ENCODE measurements at places on chromosomes 1 and 21. TPM values are rescaled to one million over a fixed set of nuclear protein-coding genes. Genes with fewer than 3 reads are reported as not detected.

LENEP gene
- not detected for total RNA-seq

DNA sequence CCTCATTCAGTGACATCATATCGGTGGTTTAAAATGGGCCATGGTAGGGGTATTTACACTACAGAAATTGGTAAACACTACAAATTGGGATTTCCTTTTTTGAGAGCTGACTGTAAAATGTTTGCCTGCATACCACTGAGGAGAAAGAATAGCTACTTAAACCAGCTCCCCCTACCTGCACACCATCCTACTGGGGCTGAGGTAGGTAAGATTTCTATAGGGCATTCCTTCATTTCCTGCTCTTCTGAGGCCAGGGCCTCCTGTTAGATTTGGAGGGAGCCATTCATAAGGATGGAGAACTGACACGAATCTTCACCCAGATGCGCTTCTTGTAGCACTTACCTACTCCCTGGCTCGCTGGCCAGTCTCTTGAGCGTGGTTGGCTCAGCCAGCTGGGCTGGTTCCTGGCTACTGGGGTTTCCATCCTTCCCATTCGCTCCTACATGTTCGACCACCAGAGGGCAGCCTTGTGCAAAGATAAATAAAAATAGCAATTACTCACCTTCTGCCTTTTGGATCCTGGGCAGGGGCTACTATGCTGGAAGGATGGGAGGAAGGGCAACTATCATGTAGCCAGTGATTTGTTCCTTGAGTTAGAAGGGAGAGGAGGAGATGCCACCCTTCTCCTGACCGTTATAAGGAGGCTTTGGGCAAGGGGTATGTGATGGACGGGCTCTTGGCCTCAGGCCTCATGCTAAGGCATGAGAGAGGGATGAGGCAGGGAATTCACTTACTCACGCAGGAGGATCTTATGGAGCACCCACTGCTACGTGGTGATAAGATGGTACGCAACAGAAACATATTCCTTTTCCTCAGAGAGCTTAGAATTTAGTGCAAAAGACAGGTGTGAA lies 10.7 kb downstream of the OPTC start:
- no peak overlapping the region for H3K27ac ChIP-seq
- no peak overlapping the region for H3K4me3 ChIP-seq
- peak; percentile 60 for DNase-seq
- no peaks in the 10 kb centered on the region for H3K27me3 ChIP-seq

FCRL2 gene
- total RNA-seq = 0.26 TPM

- DNase-seq = no peak
- H3K36me3 ChIP-seq = peaks cover 18% of the 10 kb centered on the region
- no peak overlapping the region for H3K4me3 ChIP-seq
- H3K27ac ChIP-seq = no peak overlapping the region
Measured at GRCh38 chr1:231616667-231617066, 9.9 kb upstream of the DISC1 start.

DNA sequence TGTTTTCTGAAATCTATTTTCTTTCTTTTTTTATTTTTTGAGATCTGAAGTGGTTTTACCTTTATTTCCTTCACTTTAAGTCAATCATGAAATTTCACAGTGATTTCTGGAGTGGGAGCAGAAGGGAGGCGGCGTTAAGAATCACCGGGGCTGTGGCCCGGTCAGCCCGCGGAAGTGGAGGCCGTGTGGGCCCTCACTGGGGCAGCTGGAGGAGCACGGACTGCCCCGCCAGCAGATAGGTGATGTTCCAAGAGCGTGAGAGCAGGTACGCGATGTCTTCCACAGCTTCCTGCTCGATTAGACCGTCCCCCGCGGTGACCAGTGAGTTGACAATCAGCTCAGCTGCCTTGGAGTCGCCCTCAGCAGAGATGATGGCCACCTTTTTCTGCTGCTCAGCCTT lies 10.6 kb upstream of the TP53BP2 start:
- no peak overlapping the region for H3K27ac ChIP-seq
- no peaks in the 10 kb centered on the region for H3K4me1 ChIP-seq
- H3K36me3 ChIP-seq = no peaks in the 10 kb centered on the region
- H3K27me3 ChIP-seq = no peaks in the 10 kb centered on the region
- H3K4me3 ChIP-seq = no peak overlapping the region

DNA sequence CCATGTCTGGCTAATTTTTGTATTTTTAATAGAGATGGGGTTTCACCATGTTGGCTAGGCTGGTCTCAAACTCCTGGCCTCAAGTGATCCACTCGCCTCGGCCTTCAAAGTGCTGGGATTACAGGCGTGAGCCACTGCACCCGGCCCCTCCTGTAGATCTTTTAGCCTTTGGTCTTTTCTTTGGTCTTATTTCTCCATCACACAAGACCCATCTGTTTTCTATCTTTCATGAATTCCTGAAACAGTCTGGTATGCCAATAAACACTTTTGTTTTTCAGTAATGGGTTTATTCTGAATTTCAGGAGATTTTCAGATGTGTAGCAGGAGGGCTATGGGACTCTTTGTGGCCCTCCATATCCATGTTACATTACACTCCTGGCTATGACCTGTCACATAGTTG lies 23.2 kb downstream of the ERRFI1 start:
- no peak overlapping the region for H3K27ac ChIP-seq
- no peaks in the 10 kb centered on the region for H3K27me3 ChIP-seq
- H3K4me3 ChIP-seq = no peak overlapping the region
- no peaks in the 10 kb centered on the region for H3K4me1 ChIP-seq
- no peak for DNase-seq

DNA sequence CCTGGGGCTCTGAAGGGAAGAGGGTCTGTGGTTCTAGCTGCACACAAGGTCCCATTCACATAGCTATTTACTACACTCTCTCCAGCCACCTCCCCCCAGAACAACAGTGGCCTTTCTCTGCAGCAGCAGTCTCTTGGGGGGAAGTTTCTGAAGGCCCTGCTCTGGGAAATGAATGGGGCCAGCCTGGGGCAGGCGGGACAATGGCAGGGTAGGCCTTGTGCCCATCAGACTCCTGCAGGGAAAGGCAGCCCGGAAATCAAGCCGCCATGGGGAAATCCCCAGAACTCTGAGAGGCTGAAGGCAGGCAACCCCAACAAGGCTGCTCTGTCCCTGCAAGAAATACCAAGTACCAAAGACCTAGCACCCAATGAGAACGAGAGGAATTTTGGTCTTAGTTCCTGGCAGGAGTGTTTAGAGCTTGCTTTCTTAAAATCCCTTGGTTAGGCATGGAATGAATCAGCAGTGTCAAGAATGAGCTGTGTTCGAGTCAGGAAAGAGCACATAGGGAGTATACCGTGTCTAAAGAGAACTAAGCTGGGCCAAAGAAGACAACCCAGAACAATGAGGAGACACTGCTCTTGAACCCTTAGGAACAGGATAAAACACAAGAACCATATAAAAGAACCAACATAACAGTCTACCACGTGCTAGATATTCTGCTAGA lies 11.3 kb downstream of the ARHGEF11 start:
- no peak for DNase-seq
- H3K4me1 ChIP-seq = no peaks in the 10 kb centered on the region
- H3K4me3 ChIP-seq = no peak overlapping the region
- H3K36me3 ChIP-seq = no peaks in the 10 kb centered on the region
- H3K27ac ChIP-seq = no peak overlapping the region

GRCh38 chr1:26761217-26761616 lies 26.5 kb upstream of the PIGV start:
- peaks cover 35% of the 10 kb centered on the region for H3K4me1 ChIP-seq
- no peaks in the 10 kb centered on the region for H3K27me3 ChIP-seq
- peak overlapping the region; percentile 36 for H3K27ac ChIP-seq
- no peak for DNase-seq
- H3K4me3 ChIP-seq = no peak overlapping the region

NASP gene
- total RNA-seq = 278 TPM

LGALS8 gene
- 69.0 TPM for total RNA-seq

DNA sequence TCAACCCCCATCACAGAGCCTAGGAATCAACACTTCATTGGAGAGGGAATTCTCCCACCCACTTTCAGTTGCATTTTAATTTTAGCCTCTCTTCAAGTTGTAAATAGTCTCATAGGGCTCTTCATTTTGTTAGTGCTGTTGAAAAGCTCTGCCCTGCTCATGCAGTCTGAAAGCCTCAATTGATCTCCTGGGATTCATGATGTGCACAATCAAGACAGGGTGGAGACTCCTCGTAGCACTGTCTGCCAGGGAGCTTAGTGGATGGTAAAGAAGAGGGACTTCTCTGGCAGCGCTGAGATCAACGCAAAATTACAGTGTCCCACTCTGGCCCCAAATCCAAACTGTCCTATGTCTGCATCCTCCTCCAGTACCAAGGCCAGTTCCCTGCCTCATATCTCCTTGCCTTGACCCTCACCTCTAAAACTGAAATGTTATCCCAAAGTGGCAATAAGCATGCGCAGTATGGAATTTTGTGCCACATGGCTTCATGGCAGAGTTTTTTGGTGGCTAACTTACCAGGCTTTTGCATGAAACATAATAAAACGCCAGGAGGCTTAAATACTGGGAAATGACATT lies 282.2 kb downstream of the CACNA1E start:
- no peak overlapping the region for H3K27ac ChIP-seq
- H3K4me3 ChIP-seq = no peak overlapping the region
- no peaks in the 10 kb centered on the region for H3K4me1 ChIP-seq
- no peak for DNase-seq

DNA sequence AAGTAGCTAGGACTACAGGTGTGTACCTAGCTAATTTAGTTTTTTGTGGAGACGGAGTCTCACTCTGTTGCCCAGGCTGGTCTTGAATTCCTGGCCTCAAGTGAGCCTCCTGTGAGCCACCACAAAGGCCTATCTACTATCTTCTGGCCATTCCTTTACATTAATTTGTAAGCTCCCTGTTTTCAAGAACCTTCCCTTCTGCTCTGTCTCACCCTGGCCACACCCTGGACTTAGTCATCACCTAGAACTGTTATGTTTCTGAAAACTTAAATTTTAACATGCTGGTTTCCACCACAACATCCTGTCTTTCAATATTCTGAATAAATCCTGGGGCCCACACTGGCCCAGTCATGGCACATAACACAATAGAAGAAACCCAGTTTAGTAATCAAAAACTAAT lies 4.9 kb upstream of the B4GALT3 start:
- no peaks in the 10 kb centered on the region for H3K27me3 ChIP-seq
- H3K4me3 ChIP-seq = peak overlapping the region; percentile 38
- H3K27ac ChIP-seq = peak overlapping the region; percentile 93
- peaks cover 3% of the 10 kb centered on the region for H3K36me3 ChIP-seq
- H3K4me1 ChIP-seq = peaks cover 74% of the 10 kb centered on the region
- DNase-seq = peak; percentile 64

- peaks cover 33% of the 10 kb centered on the region for H3K4me1 ChIP-seq
- no peaks in the 10 kb centered on the region for H3K27me3 ChIP-seq
- no peak overlapping the region for H3K27ac ChIP-seq
- H3K36me3 ChIP-seq = peaks cover 9% of the 10 kb centered on the region
Measured at GRCh38 chr1:207286786-207287468, 34.6 kb upstream of the CD55 start.

DNA sequence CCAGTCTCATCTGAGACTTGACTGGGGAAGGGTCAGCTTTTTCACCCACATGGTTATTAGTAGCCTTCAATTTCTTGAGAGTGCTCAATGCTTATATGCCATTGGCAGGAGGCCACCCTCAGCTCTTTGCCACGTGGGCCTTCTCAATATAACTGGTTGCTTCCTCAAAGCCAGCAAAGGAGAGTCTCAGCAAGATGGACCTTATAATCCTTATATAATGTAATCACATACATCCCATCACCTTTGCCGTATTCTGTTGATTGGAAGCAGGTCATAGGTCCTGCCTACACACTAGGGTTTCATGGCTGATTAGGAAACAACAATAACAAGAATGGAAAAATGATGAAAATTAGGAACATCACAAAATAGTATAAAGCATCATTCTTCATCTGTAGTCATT lies 22.9 kb downstream of the TSEN15 start:
- peaks cover 20% of the 10 kb centered on the region for H3K36me3 ChIP-seq
- H3K4me3 ChIP-seq = no peak overlapping the region
- H3K27ac ChIP-seq = no peak overlapping the region
- H3K27me3 ChIP-seq = no peaks in the 10 kb centered on the region

DNA sequence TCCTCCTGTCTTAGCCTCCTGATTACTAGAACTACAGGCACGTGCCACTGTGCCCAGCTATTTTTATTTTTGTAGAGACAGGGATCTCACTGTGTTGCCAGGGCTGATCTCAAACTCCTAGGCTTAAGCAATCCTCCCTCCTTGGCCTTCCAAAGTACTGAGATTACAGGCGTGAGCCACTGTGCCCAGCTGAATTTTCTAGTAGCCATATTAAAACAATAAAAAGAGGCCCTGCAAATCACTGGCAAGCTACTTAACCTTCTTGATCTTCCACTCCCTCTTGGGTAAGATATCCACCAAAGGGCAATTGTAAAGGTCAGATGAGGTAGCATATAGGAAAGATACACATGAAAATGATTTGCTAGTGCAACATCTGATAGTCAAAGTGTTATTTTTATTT lies 65.6 kb upstream of the SRSF10 start:
- no peak overlapping the region for H3K27ac ChIP-seq
- H3K4me3 ChIP-seq = no peak overlapping the region
- peaks cover 6% of the 10 kb centered on the region for H3K4me1 ChIP-seq

DNA sequence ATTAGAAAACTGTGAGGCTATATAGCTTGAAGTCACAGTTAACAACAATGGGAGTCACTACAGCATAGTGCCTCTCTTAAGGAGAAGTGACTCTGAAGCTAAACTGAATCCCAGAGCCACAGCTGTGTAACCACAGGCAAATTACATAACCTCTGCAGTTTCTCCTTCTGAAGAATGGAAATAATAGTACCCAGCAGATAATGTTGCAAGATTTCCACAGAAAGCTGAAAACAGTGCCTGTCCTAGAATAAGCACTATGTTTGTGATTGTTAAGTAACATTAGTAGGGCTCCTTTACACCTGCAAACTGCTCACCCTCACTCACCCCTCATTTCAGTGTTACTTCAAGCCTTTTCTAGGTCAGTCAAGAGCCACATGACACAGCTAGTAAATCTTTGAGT lies 886.7 kb downstream of the PLA2G4A start:
- no peaks in the 10 kb centered on the region for H3K4me1 ChIP-seq
- no peak overlapping the region for H3K27ac ChIP-seq
- no peaks in the 10 kb centered on the region for H3K27me3 ChIP-seq
- H3K36me3 ChIP-seq = no peaks in the 10 kb centered on the region

DIO1 gene
- total RNA-seq = not detected

- no peak overlapping the region for H3K27ac ChIP-seq
- no peak for DNase-seq
- H3K36me3 ChIP-seq = no peaks in the 10 kb centered on the region
- no peaks in the 10 kb centered on the region for H3K27me3 ChIP-seq
Measured at GRCh38 chr1:104765085-104765484, 1015.4 kb downstream of the AMY1C start.

DEPDC1 gene
- 13.3 TPM for total RNA-seq

Data from activated naive CD8-positive, alpha-beta T cell treated with anti-CD3 and anti-CD28 coated beads for 36 hours (primary cell).